Effector memory CD8-positive, alpha-beta T cell (primary cell): ENCODE measurements at places on chromosomes 3 and 15.

GRCh38 chr3:71978150-71978721 is 193.3 kb upstream of the PROK2 start:
- DNase-seq, result no peak
- H3K36me3 ChIP-seq, result no peaks in the 10 kb centered on the region
- peaks cover 5% of the 10 kb centered on the region for H3K4me1 ChIP-seq
- no peak overlapping the region for H3K4me3 ChIP-seq
- no peak overlapping the region for H3K27ac ChIP-seq
- H3K27me3 ChIP-seq, result peaks cover 24% of the 10 kb centered on the region

- H3K4me3 ChIP-seq, result no peak overlapping the region
- no peak for DNase-seq
- no peak overlapping the region for H3K27ac ChIP-seq
- no peaks in the 10 kb centered on the region for H3K4me1 ChIP-seq
- H3K36me3 ChIP-seq, result no peaks in the 10 kb centered on the region
- H3K27me3 ChIP-seq, result no peaks in the 10 kb centered on the region
Observed at GRCh38 chr3:16589867-16590624, 15.2 kb downstream of the DAZL start.

DNA sequence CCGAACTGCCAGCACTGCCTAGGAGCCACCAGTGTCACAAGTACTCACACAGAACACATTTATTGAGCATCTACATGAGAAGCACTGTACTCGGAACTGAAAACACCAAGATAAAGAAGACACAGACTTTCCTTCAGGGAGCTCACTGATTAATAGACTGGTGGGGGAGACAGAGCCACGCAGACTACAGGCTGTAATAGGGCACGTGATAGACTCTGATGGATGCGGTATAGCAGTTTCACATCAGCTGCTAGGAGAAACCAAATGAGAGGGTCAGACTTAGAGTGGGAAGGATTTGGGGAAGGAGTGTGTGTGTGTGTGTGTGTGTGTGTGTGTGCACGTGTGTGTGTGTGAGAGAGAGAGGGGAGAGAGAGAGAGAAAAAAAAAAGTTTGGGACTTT is 12.1 kb downstream of the EPHB1 start:
- H3K27me3 ChIP-seq, result peaks cover 5% of the 10 kb centered on the region
- H3K27ac ChIP-seq, result no peak overlapping the region
- no peak for DNase-seq
- H3K4me3 ChIP-seq, result no peak overlapping the region

GRCh38 chr15:101296418-101297405 is 1.7 kb upstream of the SNRPA1 start:
- peak overlapping the region; percentile 96 for H3K27ac ChIP-seq
- H3K4me3 ChIP-seq, result no peak overlapping the region
- no peaks in the 10 kb centered on the region for H3K27me3 ChIP-seq
- H3K4me1 ChIP-seq, result peaks cover 14% of the 10 kb centered on the region
- H3K36me3 ChIP-seq, result peaks cover 35% of the 10 kb centered on the region
- no peak for DNase-seq

- no peaks in the 10 kb centered on the region for H3K4me1 ChIP-seq
- no peak overlapping the region for H3K27ac ChIP-seq
- H3K36me3 ChIP-seq, result no peaks in the 10 kb centered on the region
Observed at GRCh38 chr3:157531771-157532170, 28.6 kb upstream of the VEPH1 start.
